ENCODE measurements at places on chromosomes 3 and 15.

DNA sequence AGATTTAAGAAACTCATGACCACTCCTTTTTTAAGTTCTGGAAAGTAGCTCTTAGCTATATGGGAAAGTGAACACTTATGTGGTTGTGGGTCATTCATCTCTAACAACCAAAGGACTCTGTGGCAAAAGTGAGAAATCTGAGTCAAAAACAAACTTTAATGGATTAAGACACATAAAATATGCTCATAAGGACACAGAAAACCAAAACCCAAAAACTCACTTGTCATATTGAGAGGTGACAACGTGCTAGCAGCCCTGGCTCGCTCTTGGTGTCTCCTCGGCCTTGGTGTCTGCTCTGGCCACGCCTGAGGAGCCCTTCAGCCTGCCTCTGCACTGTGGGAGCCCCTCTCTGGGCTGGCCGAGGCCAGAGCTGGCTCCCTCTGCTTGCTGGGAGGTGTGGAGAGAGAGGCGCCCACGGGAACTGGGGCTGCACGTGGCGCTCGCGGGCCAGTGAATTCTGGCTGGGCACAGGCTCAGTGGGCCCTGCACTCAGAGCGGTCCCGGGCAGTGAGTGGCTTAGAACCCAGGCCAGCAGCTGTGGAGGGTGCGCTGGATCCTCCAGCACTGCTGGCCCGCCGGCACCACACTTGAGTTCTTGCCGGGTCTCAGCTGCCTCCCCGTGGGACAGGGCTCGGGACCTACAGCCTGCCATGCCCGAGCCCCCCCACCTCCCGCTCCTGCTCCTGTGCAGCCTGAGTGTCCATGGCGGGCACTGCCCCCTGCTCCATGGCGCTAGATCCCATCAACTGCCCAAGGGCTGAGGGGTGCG, 30.3 kb upstream of the SKIL start:
- DNase-seq = no peak

DNA sequence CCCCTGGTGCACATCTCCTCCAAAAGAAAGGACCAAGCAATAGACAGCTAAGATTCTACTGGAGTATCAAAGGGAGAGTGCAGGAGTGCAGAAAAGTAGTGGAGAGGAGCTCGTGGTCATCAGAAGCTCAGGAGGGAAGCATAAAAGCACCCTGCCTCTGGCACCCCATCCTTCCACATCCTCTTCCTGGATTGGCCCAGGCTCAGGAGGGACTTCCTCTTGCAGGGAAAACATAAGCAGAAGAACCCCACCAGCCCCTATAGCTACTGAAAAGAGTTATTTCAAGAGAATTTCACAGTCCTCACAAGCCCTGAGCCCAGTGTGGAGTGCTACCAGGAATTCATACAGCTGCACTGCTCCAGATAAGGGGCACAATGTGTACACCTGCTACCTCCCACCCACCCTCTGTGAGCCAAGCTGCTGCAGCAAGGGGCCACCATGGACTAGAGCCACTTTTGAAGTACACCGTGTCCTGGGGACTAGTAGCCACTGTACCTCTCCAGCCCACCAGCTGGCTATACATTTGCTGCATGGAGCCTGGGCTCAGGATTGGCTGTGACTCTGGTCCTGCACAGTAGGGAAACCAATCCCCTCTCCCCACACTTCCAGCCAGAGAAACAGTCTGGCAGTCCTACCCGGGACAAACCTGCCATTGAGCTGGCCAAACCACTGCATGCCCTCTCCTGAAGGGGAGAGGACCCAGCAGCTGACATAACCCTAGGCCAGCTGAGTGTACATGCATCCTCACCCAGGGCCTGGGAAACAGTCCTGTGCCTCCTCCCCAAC, 43.0 kb downstream of the CD200R1 start:
- DNase-seq = no peak

- no peak for DNase-seq
Observed at GRCh38 chr3:73028803-73029202, 32.2 kb downstream of the PPP4R2 start.

DNA sequence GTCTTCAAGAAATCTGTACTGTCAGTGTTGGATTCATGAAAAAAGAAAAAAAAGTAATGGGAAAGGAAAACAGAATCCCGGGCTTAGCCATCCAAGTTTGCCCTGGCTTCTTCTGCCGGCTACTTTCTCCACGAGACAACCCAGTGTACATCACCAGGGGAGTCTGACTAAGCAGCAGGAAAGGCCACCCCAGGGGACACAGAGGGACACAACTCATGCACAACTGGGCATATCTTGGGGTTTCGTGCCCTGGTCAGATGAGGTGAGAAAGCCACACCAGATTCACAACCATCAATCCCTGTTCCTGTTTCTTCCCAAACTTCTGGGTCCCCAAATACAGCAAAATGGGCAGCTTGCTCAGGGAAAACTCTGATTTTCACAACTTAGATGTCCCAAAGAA, 33.2 kb downstream of the ADAMTS17 start:
- no peak for DNase-seq

GRCh38 chr15:81434851-81435250, 60.8 kb upstream of the TMC3 start:
- DNase-seq = no peak

GRCh38 chr3:4703054-4703480, 209.9 kb downstream of the ITPR1 start:
- DNase-seq = no peak

DNA sequence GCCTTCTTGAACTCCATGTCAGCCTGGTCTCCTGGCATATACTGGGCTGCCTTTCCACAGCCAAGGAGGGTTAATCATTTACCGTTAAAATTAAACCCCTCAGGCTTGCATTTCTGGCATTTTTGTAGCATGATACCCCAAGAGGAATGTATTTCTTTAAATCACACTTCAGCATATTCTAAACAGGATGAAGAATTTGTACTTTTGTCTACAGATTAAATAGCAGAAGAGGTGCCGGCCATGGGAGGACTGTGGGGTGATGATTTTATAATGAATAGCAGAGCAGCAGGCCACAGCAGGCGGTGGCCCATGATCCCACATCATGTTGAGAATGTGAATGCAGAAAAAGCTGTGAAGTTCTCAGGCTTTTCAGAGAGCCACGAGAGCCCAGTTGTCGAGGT, 90.2 kb downstream of the ARNT2 start:
- DNase-seq = no peak

DNA sequence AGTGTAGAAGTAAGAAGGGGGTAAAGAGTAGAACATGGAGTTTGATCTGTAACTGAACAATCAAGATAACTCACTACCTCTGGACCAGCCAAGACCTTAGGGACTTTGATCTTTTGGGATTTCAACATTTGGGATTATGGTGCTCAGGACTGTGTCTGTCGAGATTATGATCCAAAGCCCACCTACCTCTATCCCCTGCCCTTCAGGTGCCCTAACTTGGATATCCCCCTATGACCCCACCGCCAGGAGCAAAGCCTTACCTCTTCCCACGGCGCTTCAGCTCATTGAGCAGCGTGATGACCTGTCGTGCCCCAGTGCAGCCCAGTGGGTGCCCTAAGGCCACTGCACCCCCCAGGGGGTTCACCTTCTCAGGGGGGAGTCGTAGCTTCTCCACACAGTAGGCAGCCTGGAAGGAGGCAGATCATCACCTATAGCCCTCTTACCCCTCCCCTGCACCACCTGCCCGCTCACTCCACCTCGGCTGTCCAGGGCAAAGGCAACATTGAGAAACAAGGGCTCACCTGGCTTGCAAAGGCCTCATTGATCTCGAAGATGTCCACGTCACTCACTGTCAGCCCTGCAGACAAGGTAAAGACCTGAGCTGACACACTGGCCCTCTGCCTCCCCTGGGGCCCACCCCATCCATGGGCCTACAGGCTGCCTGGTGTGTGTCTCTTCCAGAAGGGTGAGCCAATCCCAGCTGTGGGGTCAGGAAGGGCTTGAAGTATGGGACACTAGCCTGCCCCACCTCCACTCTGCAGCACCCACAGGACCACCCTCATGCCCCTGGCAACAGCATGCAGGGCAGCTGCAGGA, 11.4 kb downstream of the ACAA1 start:
- no peak for DNase-seq

DNA sequence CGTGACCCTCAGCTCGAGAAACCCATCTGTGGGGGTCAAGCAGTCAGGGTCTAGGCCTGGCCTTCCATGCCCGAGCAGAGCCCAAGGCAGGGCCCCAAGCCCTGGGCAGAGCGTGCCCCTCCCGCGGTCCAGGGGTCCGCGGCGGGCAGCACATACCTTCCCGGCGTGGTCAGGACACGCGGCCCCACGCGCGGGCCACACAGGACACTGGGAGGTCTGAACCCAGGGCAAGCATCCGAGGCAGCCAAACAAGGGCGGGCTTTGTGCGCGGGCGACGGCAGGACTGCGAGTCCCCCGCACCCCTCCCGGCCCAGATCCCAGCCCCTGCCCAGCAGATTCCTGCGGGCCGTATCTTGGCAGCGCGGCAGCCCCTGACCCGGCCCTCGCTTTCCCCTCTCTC, 61.6 kb upstream of the ACAN start:
- DNase-seq = no peak

DNA sequence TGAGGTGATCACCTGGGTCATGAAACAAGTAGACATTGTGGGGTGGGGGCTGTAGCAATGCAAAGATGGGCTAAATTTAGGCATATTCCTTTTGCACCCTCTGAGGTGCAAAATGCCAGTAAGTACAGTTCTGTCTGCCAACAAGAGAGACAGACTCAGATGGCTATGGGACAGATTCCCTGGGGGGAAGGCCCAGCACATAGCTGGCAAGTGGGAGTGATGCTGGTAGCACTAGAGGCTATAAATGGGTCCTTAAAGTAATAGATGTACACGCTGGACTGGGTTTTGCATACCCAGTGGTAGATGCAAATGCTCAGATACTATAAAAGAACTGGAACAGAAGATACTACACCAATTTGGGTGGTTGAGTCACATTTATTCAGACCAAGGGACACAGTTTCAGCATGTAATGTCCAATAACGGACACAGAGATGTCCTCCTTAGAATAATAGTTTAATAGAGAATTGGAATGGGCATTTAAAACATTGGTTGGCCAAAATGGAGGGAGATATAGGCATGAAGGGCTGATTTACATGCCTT, 67.4 kb upstream of the RNU6-1 start:
- no peak for DNase-seq

DNA sequence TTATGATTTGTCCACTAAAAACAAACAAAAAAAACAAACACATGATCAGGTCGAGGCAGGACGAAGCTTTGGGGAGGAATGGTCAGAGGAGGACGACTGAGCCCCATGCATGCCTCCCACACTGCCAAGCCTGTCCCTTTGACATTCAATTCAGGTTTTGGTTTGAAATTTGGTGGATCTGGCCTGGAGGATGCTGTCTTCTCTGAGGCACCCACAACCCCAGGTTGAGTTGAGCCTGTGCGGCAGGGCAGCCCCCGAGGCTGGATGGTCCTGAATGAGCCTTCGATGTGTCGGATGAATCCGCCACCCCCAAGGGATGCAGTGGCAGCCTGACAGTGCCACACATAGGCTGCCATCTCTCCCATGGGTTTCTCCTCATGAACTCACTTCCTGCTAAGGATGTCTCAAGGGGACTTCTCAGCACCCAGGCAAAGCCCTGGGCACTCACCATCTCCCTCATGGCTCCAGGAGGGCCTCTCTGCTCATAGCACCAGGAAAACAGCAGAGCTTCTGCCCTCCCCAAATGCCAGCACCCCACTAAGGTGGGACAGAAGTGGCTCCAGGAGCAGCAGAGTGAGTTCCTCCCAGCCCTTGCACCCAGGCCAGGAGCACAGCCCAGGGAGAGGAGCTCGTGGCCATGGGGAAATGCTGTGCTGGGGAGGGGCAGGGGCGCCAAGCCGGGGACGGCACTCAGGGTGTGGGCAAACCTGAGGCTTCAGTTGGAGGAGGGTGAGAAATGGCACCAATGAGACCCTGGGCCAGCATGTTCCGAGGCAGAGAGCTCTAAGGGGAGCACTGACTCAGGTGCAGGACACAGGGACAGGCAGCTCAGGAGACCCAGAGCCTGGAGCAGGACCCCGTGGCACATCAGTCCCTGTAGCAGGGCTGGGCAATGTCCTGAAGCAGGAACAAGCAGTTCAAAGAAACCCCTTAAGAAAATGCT, 18.5 kb downstream of the PRR23E start:
- DNase-seq = no peak

GRCh38 chr15:87293031-87293430, 963.5 kb downstream of the NTRK3 start:
- DNase-seq = no peak

DNA sequence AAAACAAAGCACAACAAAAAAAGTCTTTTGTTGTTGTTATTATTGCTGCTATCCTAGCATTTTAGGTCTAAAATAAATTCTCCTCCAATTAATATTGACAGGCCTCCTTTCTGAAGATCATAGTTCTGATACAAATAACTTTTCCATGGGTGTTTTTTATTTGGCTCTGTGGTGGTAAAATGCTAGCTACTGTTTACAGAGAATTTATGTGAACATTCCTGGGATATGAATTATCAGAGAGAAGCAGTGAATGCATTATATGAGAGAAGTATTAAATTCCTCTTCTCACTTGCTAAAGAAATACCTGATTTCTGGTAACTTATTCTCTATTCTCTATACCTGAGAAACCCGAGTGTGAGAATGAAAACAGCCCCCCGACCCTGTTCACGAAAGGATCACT, 57.5 kb upstream of the TMCO5A start:
- DNase-seq = no peak

GRCh38 chr3:42441791-42442190, 31.4 kb upstream of the LYZL4 start:
- no peak for DNase-seq

- DNase-seq = no peak
Observed at GRCh38 chr3:143783851-143784370, 64.4 kb downstream of the SLC9A9 start.

- no peak for DNase-seq
Observed at GRCh38 chr3:71441217-71441924, 142.2 kb downstream of the FOXP1 start.

GRCh38 chr3:189698811-189699210, 67.6 kb downstream of the TP63 start:
- no peak for DNase-seq

DNA sequence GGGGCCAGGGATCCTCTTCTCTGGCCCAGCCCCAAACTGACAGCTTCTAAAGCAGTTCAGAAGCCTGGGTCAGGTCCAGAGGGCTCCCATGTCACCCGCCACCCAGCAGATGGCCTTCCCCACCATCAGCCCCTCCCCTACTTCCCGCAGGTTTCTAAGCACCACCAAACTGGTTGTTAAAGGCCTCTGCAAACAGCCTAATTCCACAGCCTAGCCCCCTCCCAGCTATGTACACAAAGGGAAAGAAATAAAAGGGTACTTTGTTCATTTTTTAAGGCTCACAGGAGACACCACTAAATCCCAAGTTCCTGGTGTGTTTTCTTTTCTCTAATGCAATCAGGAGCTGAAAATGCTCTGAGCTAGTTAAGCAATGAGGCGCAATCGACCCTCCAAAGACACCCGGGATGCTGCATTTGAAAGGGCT, 30.6 kb downstream of the PLCH1 start:
- no peak for DNase-seq

GRCh38 chr3:150059729-150060128, 89.0 kb upstream of the PFN2 start:
- no peak for DNase-seq
